Dermis microvascular lymphatic vessel endothelial cell (primary cell): ENCODE measurements at places on chromosomes 2 and 18. TPM values are rescaled to one million over a fixed set of nuclear protein-coding genes. Genes with fewer than 3 reads are reported as not detected.

The AMER3 gene
- not detected in 2 replicates for total RNA-seq

GRCh38 chr2:23378496-23378895, 6.5 kb upstream of the KLHL29 start:
- no peak for DNase-seq

GRCh38 chr2:64354857-64355680, 98.9 kb upstream of the LGALSL start:
- DNase-seq = peak; percentile 24

DNA sequence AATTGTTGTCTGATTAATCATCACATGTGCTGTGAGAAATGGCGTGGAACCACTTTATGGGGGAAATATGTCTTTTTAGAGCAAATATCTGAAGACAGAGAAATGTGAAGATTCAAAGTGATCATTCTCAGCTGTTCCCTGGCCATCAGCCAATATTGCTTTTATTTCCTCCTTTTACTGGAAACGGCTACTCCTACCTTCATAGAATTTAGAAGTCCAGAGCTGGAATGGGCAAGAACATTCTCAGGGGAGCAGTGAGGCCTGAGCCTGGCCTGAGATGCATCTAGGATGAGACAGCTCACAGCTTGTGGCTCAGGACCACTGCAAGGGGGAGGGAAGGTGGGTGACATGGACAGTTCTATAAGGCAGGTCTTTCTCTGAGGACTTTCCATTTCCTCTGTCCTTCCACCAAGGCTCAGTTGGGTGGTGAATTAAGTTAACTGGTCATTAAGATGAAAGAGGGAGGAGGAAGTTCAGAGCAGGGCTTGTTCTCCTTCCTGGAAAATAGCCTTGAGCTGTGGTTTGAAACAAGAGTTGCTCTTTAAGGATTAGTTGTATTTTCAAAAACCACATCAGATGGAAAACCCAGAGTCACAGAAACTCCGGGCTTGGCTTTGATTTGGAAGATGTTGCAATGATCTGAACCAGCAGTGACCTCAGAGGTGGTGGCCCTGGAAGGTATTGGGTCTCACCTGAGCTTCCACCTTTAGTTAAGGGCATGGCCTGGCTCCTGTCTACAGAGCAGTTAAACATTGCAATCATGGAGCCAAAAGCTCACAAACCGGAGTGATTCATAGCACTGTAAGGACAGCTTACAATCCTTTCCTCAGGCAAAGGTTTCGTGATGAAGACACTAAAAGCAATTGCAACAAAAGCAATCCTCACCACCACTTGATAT, 144.3 kb downstream of the VAPA start:
- DNase-seq = peak; percentile 61
